ENCODE measurements at places on chromosomes 6 and 20.

GRCh38 chr20:57868310-57868709 is 158.5 kb upstream of the PMEPA1 start:
- no peak overlapping the region for H3K27ac ChIP-seq
- peaks cover 73% of the 10 kb centered on the region for H3K27me3 ChIP-seq
- no peak overlapping the region for H3K4me3 ChIP-seq
- H3K4me1 ChIP-seq: peaks cover 12% of the 10 kb centered on the region

DNA sequence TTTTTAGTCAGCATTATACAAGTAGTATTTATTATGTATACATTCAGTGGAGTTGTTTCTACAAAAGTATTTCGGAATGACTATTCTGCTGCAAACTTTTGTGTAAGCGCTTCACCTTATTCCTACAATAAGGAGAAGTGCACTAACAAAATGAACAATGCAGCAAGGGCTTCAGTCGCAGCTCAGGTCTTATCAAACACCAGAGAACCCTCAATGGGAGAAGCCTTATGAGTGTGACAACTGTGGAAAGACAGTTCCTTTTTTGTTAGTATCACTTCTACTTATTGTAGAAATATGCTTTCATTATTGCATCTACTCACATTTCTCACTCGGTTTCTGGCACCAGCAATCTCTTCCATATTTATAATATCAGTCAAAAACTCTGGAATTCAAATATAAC is 18.8 kb downstream of the ZKSCAN3 start:
- peaks cover 12% of the 10 kb centered on the region for H3K36me3 ChIP-seq
- no peak for DNase-seq
- no peak overlapping the region for H3K4me3 ChIP-seq
- H3K4me1 ChIP-seq: no peaks in the 10 kb centered on the region

DNA sequence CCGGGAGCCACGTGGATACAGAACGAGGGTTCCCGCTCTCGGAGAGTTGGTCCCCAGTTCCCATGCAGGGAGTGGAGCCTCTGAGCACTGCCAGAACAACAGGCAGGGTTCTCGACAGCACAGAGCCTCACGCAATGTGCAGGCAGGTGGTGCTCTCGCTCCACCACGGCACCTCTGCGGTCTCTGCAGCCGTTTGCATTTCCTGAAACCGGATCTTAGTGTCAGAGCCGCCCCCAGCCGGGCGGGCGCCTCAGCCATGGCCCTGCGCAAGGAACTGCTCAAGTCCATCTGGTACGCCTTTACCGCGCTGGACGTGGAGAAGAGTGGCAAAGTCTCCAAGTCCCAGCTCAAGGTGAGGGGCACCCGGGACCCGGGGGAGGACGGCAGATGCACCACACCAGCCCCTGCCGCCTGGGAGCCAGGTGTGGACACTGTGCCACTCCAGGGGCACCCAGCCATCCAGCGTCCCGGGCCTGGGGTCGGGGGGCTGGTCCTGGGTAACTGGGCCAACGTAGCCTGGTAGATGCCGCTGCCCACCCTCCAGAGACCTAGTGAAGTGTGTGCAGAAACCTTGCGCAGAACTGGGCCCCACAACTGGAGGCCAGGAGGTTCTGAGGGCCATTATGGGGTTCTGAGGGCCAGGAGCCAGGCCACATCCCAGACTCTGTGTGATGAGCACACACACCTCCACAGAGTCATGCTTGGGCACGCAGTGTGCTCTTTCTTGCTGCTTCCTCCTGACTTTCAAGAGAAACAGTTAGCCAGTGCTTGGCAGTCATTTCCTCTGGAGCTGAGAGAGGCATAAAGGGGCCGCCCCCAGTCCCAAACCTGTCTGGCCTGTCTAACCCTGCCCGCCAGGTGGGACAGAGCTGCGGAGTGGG is at the start of gene DEF6:
TSS of gene DEF6 (plus strand) at position 218 of the 881 bp plus-strand sequence. CDS start at position 257, 39 bp downstream.
- H3K27me3 ChIP-seq: no peaks in the 10 kb centered on the region
- peak within 1 kb of the TSS; percentile 95 for H3K27ac ChIP-seq
- H3K4me3 ChIP-seq: peak within 1 kb of the TSS; percentile 90
- H3K36me3 ChIP-seq: peaks cover 16% of the 10 kb centered on the region
- peak; percentile 88 for DNase-seq

- H3K4me3 ChIP-seq: no peak overlapping the region
- H3K36me3 ChIP-seq: no peaks in the 10 kb centered on the region
- no peak for DNase-seq
Measured at GRCh38 chr6:84455511-84456029, 228.1 kb upstream of the CEP162 start.

DNA sequence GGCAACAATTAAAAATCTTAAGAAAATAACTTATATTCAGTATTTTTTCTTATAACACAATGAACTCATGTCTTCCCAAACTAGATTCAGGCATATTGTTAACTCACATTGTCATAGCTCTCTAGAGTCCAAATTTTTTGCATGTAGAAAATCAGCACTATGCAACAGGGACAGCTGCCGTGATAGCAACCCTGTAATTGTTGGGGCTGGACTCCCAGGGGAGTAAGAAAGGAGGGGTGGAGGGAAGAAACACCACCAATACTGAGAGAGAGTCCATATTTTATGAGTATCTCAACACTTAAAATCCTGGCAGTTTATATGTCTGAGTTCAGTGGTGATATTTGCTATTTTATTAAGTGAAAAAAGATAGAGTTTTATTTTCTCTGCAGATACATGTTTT is 89.6 kb upstream of the HS3ST5 start:
- no peak for DNase-seq
- no peaks in the 10 kb centered on the region for H3K4me1 ChIP-seq
- H3K27ac ChIP-seq: no peak overlapping the region
- no peaks in the 10 kb centered on the region for H3K36me3 ChIP-seq
- H3K4me3 ChIP-seq: no peak overlapping the region

DNA sequence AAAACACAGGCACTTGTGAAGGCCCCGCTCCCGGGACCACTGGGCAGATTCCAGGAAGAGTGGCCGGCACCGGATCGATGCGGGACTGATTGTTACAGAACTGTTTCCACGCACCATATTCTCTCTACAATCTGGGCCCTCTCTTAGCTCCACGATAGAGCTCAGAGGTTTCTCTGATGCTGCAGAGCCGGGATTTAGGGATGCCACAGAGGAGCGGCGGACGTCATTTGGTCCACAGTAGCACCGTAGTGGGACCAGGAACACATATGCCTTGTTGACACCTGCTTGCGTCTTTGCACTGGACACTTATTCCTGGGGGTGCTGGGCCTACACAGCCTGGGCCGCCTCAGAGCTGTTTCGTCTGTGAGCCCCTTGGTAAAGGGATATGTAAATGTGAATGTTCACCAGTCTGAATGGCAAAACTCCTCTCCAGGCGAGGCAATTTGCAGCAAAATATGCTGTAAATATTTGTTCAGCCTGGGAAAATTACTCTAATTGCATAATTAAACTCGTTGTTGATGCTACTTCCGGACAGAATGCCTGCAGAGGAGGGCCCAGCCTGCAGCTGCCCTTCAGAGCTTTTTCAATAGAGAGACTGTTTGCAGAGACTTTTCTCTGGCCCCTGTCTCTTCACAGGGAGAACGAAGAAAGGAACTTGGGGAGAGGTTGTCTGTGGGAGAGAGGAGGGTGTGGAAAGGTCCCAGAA is 9.4 kb downstream of the PCK1 start:
- no peaks in the 10 kb centered on the region for H3K4me1 ChIP-seq
- no peak overlapping the region for H3K27ac ChIP-seq
- peaks cover 45% of the 10 kb centered on the region for H3K27me3 ChIP-seq

DNA sequence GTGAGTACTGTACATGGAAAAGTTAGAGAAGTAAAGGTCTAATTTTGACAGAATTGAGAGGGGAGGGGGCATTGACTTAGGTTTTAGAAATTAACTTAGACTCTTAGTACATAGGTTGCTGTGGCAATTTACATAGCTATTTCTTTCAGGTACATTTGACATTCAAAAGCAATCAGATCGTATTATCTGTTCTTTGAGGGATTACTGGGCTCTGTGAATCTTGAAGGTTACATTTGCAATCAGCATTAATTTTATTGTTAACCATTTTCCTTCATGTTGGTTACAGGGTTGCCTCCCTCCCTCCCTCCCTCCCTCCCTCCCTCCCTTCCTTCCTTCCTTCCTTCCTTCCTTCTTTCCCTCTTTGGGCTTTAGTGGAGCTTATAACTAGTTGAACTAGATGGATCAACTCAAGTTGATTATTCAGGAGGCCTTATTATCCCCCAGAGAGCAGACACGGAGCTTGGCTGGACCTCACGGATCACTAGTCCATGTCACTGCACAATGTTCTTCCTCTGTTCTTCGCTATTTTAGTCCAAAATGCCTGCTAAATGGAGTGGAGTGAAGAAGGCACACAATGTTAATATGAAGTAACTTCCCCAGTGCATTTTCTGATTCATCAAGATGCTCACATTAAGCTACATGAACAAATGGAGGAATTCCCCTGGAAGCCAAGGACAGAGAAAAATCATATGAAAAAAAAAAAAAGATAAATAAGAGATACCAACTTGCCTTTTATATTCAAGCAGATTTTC is 87.8 kb downstream of the PLCB4 start:
- no peak overlapping the region for H3K4me3 ChIP-seq
- H3K4me1 ChIP-seq: no peaks in the 10 kb centered on the region
- no peaks in the 10 kb centered on the region for H3K36me3 ChIP-seq
- H3K27me3 ChIP-seq: no peaks in the 10 kb centered on the region
- DNase-seq: no peak
- H3K27ac ChIP-seq: no peak overlapping the region

- H3K4me3 ChIP-seq: no peak overlapping the region
- no peaks in the 10 kb centered on the region for H3K36me3 ChIP-seq
- H3K4me1 ChIP-seq: no peaks in the 10 kb centered on the region
- DNase-seq: no peak
- no peaks in the 10 kb centered on the region for H3K27me3 ChIP-seq
- H3K27ac ChIP-seq: no peak overlapping the region
Measured at GRCh38 chr6:147071776-147072175, 132.4 kb upstream of the STXBP5 start.

GRCh38 chr6:114292431-114292830 is 50.4 kb downstream of the HS3ST5 start:
- no peak overlapping the region for H3K4me3 ChIP-seq
- DNase-seq: no peak
- no peaks in the 10 kb centered on the region for H3K27me3 ChIP-seq
- no peaks in the 10 kb centered on the region for H3K36me3 ChIP-seq

- H3K27me3 ChIP-seq: no peaks in the 10 kb centered on the region
- no peak overlapping the region for H3K4me3 ChIP-seq
Measured at GRCh38 chr20:11332381-11332780, 585.3 kb upstream of the BTBD3 start.

DNA sequence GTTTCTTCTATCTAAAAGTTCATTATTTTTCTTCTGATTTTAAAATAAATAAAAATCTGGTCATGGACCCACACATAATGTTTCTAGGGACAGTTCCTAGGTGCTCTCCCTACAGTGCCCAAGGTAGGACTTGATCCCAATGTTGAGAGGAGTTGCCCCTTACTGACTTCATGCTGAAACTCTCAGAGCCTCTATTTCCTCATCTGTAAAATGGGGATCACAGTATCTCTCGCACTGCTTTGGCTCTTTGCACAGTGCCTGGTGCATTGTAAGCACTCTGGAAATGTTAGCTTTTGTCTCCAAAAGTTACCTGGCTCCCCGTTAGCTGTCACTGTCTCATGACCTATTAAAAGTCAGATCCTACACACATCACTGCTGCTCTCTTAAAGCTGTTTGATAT is 205.5 kb downstream of the TSHZ2 start:
- no peak overlapping the region for H3K27ac ChIP-seq
- DNase-seq: no peak
- no peak overlapping the region for H3K4me3 ChIP-seq
- no peaks in the 10 kb centered on the region for H3K4me1 ChIP-seq

- peak within 1 kb of the TSS; percentile 81 for H3K4me3 ChIP-seq
- H3K36me3 ChIP-seq: peaks cover 40% of the 10 kb centered on the region
- peak; percentile 87 for DNase-seq
- H3K27ac ChIP-seq: peak within 1 kb of the TSS; percentile 86
- no peaks in the 10 kb centered on the region for H3K27me3 ChIP-seq
Measured at GRCh38 chr20:62926229-62927127, at the start of gene DIDO1. TSS of gene DIDO1 (minus strand) at chr20:62926505.

- no peak overlapping the region for H3K4me3 ChIP-seq
- no peak overlapping the region for H3K27ac ChIP-seq
- H3K4me1 ChIP-seq: peaks cover 8% of the 10 kb centered on the region
- no peaks in the 10 kb centered on the region for H3K36me3 ChIP-seq
- DNase-seq: no peak
- no peaks in the 10 kb centered on the region for H3K27me3 ChIP-seq
Measured at GRCh38 chr6:166736634-166737033, 109.6 kb upstream of the RPS6KA2 start.

DNA sequence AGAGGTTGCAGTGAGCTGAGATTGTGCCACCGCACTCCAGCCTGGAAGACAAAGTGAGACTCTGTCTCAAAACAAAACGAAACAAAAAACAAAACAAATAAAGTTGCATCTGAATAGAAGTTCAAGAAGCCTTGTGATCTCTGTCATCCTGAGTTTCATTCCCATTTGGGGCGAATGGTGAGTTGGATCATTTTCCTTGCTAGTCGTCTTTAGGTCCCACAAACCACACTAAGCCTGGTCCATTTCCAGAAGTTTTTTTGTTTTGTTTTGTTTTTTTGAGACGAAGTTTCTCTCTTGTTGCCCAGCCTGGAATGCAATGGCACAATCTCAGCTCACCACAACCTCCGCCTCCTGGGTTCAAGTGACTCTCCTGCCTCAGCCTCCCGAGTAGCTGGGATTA is 33.8 kb downstream of the ZNF217 start:
- no peak for DNase-seq
- peak overlapping the region; percentile 59 for H3K27ac ChIP-seq
- peaks cover 3% of the 10 kb centered on the region for H3K4me1 ChIP-seq
- H3K36me3 ChIP-seq: peaks cover 24% of the 10 kb centered on the region
- H3K27me3 ChIP-seq: no peaks in the 10 kb centered on the region
- H3K4me3 ChIP-seq: no peak overlapping the region

DNA sequence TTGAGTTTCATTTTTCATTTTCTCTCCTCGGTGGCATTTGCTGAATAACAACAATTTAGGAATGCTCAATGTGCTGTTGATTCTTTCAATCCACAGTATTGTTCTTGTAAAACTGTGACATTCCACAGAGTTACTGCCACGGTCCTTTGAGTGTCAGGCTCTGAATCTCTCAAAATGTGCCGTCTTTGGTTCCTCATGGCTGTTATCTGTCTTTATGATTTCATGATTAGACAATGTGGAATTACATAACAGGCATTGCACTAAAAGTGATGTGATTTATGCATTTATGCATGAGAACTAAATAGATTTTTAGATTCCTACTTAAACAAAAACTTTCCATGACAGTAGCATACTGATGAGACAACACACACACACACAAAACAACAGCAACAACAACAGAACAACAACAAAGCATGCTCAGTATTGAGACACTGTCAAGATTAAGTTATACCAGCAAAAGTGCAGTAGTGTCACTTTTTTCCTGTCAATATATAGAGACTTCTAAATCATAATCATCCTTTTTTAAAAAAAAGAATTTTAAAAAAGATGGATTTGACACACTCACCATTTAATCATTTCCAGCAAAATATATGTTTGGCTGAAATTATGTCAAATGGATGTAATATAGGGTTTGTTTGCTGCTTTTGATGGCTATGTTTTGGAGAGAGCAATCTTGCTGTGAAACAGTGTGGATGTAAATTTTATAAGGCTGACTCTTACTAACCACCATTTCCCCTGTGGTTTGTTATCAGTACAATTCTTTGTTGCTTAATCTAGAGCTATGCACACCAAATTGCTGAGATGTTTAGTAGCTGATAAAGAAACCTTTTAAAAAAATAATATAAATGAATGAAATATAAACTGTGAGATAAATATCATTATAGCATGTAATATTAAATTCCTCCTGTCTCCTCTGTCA is 88.1 kb downstream of the SNAP25 start:
- peaks cover 17% of the 10 kb centered on the region for H3K4me1 ChIP-seq
- no peak for DNase-seq
- no peak overlapping the region for H3K27ac ChIP-seq
- peaks cover 12% of the 10 kb centered on the region for H3K27me3 ChIP-seq
- peak overlapping the region; percentile 44 for H3K4me3 ChIP-seq

Data from effector memory CD8-positive, alpha-beta T cell (primary cell).